ENCODE measurements at places on chromosomes 12 and 14.

DNA sequence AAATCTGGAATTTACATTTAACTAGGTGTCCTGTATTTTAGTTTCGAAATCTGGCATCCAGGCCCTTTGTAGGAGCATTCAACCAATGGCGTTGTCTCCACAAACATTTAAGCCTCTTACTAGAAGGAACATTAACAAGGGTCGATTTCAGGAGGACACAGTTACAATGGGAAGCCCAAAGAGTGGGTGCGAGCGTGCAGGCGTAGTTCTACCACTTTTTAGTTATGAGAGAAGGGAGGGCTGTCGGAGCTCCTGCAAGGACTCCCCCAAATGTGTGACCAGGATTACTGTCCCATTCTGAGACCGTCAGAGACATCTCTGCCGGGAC is 365 bp upstream of the ABHD4 start:
- DNase-seq: no peak

- no peak for DNase-seq
These were observed 9.4 kb upstream of the LRP1-AS start for GRCh38 chr12:57156701-57157403.

DNA sequence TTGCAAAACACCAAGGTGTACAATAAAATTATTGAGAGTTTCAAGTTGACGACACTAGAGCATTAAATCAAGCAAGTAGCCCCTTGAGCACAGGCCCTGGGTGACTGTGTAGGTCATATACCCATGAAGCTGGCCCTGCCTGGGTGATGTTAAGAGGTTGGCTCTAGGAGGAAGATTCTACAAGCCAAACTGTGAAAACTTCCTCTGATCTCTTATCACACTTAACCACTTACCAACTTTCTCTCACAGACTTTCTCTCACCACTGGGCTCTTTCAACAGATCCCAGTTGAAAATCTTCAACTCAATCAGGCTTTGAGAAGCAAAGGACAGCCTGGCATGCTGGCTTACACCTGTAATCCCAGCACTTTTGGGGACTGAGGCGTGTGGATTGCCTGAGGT is 186.9 kb upstream of the BTG1 start:
- DNase-seq: no peak

- DNase-seq: no peak
These were observed 34.9 kb upstream of the TUBA1A start for GRCh38 chr12:49223590-49224369.

DNA sequence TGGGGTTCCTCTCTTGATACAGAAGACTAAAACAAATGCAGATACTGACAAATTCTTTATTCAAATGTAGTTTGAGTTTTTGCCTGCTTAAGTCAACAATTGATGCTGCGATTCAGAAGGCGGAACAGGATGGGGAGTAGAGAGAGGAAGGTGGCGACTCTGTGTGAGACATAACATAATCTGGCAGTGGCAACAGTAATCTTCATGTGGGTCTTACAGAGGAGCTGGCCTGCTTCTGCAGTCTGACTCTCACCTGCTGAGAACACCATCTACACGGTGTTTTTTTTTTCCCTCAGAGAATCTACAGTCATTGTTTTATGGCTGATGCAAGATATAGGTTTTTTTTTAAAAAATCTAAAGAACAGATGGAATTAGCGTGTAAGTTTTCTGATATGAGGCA is 10.1 kb downstream of the CCDC92 start:
- DNase-seq: no peak

GRCh38 chr14:59816941-59817340 is 53.6 kb downstream of the RTN1 start:
- no peak for DNase-seq

GRCh38 chr14:90756755-90757345 is 59.4 kb downstream of the TTC7B start:
- no peak for DNase-seq

DNA sequence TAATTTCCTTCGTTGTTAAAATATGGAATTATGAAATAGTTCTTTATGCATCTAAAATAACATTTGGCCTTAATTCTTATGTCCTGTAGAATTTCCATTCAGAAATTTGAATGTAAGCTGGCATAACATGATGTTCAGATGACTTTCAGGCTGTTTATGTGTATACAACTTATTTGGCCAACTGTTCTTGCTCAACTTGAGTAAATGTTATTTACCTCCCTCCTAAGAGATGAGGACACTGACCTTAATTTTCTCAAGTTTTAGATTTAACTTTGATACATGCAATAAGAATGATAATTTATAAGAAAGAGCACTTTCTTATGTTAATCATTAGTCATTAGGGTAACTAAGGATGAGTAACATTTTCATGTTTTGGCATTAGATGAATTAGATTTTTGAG is 365.4 kb downstream of the AEBP2 start:
- DNase-seq: no peak

DNA sequence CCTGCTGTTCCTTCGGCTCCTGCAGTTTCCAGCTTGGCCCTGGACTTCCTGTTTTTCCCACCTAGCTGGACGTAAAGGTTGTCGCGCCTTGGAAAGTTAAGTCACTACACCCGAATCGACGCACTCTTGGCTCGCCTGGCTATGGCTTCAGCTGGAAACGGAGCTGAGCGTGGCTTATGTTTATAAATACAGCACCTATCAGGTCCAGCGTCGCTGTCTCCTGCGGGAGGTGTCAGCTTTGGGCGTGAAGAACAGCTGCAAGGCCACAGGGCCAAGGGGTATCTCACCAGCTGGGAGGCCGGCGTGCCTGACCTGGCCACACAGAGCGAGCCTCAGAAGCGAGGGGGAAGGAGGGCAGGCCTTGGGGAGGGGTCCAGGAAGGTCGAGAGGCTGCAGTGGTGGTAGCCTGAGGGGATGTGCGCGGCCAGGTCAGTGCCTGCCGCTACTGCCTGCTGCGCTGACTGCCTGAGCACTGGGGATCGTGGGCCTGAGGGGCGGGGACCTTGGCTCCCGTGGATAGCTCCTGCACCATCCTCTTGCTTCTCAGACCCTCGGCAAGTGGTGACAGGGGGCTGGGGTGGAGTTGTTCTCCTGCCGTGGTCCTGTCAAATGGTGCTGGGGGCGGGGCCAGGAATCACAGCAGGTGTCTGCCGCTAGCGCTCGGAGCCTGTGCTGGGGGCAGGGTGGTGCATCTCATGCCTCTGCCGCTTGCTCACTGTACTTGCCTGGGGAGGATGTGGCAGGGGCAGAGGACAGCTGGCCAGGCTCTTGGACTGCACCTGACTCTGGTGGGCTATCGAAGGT is 12.5 kb downstream of the PACS2 start:
- no peak for DNase-seq

- DNase-seq: no peak
These were observed 75.2 kb downstream of the SPRING1 start for GRCh38 chr12:116662612-116663144.

- DNase-seq: no peak
These were observed 254.8 kb upstream of the FKBP4 start for GRCh38 chr12:2539938-2540337.

DNA sequence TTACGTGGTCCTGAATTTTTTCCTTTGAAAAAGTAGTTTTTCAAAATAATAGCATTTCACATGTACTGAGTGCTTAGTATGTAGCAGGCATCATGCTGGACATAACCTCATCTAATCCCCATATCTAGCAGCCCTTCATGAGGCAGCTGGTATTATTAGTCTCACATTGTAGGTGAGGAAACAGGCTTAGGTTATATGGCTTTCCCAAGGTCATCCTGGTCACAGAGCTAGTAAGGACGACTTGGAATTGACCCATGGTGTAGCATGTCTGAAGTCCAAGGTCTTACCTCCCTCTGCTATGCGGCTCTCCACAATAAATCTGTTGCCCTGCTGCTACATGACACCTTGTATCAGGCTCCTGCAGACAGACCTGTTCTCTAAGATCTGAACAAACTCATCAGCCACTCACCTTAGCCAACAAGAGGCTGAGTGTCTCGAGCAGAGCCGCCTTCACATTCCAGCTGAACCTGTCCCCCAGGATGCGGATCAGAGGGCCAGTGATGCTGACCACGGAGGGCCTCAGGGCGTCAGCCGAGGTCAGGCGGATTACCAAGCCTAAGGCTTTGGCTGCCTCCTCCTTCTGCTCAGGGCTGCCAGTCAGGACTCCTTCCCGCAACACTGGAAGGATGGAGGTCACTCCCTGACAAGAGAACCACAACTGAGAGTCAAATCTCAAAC is 19.7 kb upstream of the RAB35 start:
- no peak for DNase-seq

GRCh38 chr12:84995641-84996040 is 40.4 kb downstream of the TSPAN19 start:
- DNase-seq: no peak

GRCh38 chr12:31023271-31023724 is 50.4 kb upstream of the DDX11 start:
- DNase-seq: no peak

GRCh38 chr14:34035177-34035933 is 84.5 kb upstream of the EGLN3 start:
- no peak for DNase-seq

DNA sequence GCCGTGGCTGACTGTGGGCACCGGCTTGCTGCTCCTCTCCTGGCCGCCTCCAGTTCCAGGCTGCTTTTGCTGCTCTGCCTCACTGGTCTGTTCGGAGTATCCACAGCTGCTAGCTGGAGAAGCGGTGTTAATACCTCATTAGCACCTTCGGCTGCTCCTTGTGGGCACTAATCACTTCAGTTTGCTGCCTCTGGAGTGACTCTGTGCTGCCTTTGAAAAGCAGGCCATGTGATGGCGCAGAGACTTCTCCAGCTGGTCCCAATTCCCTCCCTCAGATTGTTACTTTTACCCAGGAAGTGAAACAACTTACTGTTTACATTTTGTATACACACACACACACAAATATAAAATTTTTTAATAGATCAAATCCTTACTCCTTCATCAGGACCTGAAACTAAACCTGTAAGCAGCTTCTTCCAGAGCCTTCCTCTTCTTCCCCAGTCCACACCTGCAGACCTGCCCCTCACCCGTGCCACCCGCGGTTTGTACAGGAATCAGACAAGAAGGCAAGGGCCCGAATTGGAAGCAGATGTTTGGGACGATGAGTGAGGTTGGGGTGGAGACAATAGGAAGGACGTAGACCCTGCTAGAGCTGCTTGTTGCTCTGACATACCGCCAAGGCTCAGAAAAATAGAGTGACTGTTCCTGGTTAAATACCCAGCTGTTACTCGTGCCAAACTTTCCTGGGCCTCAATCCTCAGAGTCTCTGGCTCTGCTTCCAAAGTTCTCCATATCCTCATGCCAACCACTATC is 41.5 kb upstream of the LTBP2 start:
- DNase-seq: no peak

- DNase-seq: no peak
These were observed 56.7 kb downstream of the NTF3 start for GRCh38 chr12:5488626-5488955.

- DNase-seq: no peak
These were observed 36.6 kb downstream of the DHX37 start for GRCh38 chr12:124952295-124952694.

DNA sequence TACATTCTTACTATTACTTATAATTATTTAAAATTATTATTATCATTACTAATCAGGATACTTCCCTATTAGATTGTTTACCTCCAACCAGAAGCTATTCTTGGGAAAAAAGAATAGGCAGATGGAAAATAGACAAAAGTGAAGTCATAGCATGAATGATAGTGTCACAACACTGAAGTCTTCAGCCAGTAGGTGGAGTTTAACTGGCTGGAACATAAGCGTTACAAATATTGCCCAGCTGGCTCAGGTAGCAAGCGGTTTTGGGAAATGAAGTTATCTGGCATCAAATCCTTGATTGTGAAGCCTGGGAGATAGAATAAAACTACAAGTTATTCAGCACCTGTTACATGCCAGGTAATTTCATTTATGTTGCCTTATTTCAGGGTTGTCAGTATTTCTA is 762.9 kb downstream of the C12orf50 start:
- DNase-seq: no peak

GRCh38 chr12:121190523-121191031 is 19.4 kb upstream of the P2RX4 start:
- DNase-seq: no peak

DNA sequence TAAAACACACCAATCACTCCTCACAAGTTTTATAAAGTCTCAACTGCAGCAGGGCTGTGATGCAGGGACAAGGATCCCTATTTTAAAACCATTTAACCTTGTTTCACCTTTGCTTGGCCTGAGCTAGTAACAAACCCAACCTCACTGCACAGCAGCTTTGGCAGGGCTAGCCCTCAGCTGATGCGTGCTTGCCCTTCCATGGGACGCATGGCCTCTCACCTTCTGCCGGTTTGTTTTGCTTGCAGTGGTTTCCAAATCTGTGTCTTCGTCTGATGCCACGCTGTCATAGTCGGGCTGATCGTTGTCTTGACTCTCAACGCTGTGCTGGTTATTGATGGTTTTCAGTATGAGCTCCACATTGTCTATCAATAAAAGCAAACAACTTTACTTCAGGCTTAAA is 43.3 kb downstream of the GIT2 start:
- no peak for DNase-seq

GRCh38 chr14:61598980-61599379 is 96.3 kb upstream of the HIF1A start:
- no peak for DNase-seq

GRCh38 chr12:113889076-113889475 is 77.0 kb downstream of the RBM19 start:
- no peak for DNase-seq

DNA sequence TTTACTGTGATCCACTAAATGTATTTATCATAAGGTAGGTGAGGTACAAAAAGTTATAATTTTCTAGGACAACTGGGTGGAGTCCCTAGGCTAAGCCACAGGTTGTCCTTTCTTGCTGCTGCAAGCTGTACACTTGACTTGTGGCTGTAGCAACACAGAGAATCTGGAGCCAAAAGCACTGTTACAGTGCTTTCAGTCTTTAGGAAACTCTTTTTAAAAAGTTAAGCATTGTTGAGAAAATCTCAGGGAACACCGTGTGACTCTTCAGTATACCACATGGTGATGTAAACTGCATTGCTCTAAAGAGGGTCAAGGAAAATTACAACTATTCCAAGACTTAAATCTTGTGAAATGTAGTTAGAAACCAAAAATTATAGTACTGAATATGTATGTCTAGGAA is 11.4 kb downstream of the SLC15A5 start:
- DNase-seq: no peak

DNA sequence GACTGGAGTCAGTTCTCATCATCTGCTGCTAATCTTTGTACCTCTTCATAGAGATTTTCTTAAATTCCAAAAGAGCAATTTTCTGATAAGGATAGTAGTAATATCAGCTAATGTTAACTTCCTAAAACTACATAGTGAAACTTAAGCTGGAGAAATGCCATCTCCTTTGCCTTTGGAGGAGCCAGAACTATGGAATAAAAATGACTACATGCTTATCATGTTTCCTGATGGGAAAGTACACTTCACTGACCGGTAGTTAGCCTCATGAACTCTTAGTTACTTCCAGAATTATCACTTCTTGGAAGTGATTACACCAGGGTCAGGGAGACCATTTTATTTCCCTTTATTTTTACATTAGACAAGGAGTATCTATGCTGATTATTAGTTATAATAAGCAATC is 1222.1 kb upstream of the TMEM132C start:
- DNase-seq: no peak

DNA sequence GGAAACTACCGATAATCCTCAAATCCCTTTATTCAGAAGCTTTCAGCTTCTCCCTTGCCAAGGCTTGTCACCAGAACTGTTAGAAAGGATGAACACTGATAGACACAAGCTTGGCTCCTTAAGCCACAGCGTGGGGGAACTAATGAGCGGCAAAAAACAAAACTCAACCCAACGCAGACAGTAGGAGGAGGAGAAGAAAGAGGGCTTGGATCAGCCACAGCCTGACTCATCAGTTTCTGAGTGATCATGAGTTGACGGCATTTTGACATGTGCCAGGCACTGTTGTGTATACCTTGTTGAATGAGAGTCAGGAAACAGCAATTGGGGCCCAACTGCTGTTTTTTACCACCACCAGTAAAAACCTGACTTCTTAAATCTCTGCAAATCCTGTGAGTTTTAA is 23.7 kb downstream of the PLXNC1 start:
- no peak for DNase-seq
